Tracheal epithelial cell (primary cell): ENCODE measurements at places on chromosomes 7 and 10. TPM values are rescaled to one million over a fixed set of nuclear protein-coding genes. Genes with fewer than 3 reads are reported as not detected.

The NPSR1 gene
- not detected in 2 replicates for total RNA-seq

The HHEX gene
- total RNA-seq = 0.43 and 0.72 TPM in 2 replicates

The MINDY4 gene
- total RNA-seq = 0.85 and 0.96 TPM in 2 replicates

The PLPP4 gene
- total RNA-seq = 1.3 and 2.9 TPM in 2 replicates
